Activated CD4-positive, alpha-beta T cell treated with anti-CD3 and anti-CD28 coated beads, Interleukin-2, amount 50 U/mL, for 4 hours (primary cell): ENCODE measurements at places on chromosomes 12 and 14.

DNA sequence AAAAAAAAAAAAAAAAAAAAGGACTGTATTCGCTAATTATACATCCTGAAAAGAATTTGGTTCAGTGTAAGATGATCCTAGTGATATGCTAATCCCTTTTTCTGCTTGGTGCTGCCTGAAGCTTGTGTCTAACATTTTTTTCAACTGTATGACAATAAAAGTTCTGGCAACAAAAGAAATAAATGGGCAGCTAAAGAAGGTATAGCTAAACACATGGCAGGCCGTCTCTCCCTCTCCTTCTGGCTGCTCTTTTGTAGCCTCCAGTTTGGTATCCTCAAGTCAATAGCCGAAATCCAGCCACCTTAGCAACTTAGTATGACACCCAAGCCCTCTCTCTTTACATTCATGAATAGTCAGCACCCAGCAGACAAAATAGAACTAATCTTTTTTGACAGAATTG lies 198.3 kb upstream of the OTX2 start:
- no peak for DNase-seq

DNA sequence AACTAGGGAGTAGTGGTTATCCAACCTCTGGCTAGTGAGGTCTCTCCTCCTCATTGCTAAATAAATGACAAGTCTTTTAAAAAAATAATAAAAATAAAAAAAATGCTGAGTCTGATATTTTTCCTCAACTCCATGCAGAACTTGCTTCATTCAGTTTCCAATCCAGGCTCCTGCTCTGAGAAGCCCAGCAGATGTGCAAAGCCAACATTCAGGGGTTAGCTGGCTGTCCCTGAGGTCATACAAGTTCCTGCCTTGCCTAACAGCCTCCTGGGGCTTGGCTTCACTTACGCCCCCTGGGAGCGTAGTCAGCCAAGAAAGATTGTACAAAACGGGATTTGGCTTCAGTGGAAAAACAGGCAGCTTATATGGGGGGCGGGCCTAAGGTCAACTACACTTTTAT lies 23.3 kb downstream of the RTRAF start:
- no peak for DNase-seq

DNA sequence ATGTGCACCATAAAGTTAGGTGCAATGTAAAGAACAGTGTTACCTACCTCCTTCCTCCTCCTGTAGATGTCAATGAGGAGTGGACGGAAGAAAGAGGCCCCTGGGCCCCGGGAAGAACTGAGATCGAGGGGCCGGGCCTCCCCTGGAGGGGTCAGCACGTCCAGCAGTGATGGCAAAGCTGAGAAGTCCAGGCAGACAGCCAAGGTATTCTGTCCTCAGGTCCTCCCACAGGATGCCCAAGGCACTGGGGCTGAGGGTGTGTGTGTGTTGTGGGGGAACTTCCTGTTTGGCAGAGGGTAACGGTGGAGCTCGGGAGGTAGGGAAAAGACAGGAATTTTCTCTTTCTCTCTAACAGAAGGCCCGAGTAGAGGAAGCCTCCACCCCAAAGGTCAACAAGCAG lies 6.4 kb downstream of the ATN1 start:
- no peak for DNase-seq

GRCh38 chr14:76695263-76695920 lies 65.9 kb upstream of the VASH1 start:
- no peak for DNase-seq

- DNase-seq = no peak
Observed at GRCh38 chr14:105146181-105146975, 22.2 kb downstream of the JAG2 start.

DNA sequence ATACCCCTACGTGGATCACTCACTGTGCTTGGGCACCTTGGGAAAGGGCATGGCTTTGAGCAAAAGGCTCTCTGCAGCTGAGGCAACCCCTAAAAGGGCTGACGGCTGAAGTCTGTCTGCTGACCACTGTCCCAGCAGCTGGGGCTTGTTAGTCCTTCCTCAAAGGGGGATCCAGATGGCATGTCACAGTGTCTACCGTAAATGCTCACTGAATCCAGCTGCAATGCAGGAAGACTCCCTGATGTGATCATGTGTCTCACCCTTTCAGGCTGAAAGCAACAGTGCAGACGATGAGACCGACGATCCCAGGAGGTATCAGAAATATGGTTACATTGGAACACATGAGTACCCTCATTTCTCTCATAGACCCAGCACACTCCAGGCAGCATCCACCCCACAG lies 12.4 kb downstream of the OAS1 start:
- no peak for DNase-seq

DNA sequence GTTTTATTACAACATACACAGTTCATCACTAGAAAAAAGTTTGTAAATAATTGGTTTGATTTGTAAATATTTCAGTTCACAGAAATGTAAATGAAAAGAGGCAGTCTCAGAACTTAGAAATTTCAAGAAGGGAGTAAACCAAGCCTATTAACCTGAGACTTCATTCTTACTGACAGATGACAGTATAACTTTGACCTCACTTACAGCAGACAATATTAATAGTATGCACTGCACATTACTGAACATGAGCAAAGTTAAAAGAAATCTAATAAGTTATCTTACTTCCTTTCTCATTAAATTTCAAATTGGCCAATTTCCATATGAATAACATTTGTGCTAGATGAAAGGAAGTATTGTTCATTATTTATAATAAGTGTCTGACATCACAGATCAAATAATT lies 235.8 kb downstream of the SLC6A15 start:
- no peak for DNase-seq

GRCh38 chr12:116558280-116559161 lies 660 bp upstream of the MAP1LC3B2 start:
- no peak for DNase-seq

DNA sequence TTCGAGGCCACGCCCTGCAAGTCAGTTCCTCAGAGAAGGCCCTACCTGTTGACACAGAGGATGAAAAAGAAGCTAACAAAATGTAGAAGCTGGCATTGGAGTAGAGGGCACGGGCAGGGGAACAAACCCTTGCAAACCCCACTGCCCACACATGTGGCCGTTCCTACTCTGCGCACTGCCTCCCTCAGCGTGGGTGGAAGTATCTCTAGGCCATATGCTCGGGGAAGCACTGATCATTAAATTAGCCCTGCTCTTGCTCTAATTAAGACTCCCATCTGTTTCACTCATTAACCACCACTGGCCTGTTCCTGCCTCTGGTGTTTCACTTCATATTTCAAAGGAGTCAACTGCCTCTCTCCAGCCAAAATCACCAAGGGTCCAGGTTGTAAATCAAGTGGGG lies 201.2 kb upstream of the SFSWAP start:
- no peak for DNase-seq

- no peak for DNase-seq
Observed at GRCh38 chr14:102754370-102755262, 22.6 kb upstream of the TRAF3 start.

DNA sequence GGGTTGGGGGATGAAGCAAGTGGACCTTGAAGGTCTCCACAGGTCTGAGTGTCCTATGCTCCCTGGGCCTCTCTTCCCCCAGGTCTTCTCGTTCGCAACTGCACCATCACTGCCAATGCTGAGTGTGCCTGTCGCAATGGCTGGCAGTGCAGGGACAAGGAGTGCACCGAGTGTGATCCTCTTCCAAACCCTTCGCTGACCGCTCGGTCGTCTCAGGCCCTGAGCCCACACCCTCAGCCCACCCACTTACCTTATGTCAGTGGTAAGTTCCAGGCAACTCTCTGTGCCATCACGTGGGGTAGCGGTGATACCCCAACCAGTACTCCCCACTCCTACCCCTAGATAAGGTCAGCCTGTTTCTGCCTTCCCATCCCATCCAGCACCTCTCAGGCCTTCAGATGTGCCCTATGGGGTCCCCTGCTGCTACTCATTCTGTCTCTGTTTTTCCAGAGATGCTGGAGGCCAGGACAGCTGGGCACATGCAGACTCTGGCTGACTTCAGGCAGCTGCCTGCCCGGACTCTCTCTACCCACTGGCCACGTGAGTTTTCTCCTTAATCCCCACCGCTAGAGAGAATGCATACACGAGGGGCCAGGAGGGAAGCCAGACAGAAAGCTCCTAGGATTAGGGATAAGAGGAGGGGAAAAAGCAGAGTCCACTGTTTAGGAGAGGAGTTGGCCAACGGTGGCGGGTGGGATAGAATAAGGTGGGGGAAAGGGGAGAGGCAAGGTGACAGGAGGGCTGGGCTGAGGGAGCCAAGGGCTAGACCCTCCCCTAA lies 1.6 kb upstream of the TAPBPL start:
- no peak for DNase-seq

GRCh38 chr12:39905152-39905551 lies 200.7 kb downstream of the SLC2A13 start:
- no peak for DNase-seq

GRCh38 chr12:4108803-4109345 lies 164.7 kb upstream of the CCND2 start:
- DNase-seq = no peak

DNA sequence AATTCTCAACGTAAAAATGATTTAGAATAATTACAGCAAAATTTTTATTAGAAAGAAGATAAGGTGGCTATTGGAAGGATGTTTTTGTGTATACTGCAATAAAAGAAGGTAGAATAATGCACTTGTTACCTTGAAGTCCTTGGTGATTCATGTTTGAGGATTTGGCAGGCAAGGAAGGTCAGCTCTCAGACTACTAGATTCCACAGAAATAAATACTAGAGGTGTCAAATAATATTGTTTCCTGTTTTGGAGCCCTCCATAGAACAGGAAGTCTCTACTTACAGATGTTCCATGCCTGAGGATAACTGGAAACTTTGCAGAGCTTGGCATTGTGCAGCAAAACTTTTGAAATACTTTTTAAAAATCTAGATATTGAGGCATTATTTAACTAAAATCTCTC lies 284.3 kb upstream of the SYT1 start:
- DNase-seq = no peak

DNA sequence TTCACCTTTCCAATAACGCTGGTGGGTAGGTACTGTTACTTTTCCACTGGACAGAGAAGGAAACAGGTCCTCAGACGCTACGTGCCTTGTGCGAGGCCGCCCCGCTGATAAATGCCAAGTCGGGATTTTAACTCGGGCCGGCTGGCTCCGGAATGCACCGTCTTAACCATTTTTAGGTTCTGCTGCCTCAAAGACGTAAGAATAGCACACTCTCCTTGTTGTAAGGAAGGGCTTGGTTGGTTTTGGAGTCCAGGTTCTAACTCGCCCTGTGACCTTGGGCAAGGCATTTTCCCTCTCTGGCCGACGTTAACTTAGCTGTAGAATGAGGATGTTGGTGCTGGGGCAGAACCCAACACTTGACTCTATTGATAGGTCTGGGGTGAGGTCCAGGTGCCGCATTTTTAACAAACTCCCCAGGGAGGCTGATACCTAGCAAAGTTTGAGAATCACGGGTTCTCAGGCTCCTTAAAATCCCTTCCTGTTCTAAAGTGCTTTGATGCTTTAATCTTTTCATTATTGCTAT lies 814 bp downstream of the ANKRD13A start:
- DNase-seq = no peak

- peak; percentile 36 for DNase-seq
Observed at GRCh38 chr12:121223292-121224285, 13.7 kb downstream of the P2RX4 start.

- DNase-seq = peak; percentile 27
Observed at GRCh38 chr14:77498120-77498979, at the start of gene ISM2. ISM2 (minus strand) TSS chr14:77498816; CDS start chr14:77498793, 23 bp downstream.

DNA sequence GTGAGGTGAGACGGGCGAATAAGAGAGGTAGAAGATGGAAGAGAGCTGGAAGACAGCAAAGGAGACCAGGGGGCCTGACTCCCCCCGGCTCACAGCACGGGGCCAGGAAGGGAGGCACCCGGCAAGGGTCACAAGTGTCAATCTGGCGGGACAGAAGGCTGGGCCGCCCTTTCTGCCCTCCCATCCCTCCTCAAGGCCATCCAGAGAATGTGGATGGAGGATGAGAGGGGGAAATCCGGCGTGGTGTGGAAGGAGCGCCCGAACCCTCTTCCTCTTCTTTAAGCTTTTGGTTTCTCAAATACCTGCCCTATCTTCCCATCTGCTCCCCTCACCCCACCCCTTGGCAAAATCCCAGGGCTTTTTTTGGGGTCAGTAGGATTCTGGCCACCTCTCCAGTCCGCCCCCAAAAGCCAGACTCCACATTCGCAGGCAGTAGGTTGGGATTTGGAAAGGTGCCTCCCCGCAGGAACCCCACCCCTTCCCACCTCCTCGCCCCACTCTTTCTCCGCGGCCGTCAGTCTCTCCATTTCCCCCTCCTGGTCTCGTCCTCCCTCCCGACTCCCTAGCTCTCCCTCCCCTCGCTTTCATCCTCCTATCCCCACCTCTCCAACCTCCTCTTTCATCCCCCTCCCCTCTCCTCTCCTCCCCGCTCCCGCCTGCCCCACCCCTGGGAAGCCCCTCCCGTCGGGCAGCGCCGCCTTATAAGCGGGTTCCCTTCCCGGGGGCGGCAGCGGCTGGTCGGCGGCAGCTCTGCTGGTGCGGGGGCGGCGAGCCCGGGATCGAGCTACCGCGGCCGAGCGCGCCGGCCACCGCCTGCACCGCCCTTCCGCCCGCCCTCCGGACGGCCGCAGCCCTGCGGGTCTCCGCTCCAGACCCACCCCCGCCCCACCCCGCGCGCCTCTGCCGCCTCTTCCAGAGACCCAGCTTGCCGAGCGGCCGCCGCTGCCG lies at the start of gene PTMS:
TSS of gene PTMS (plus strand) at position 730 of the 948 bp plus-strand sequence. CDS start 343 bp downstream, outside the sequence.
- DNase-seq = no peak

DNA sequence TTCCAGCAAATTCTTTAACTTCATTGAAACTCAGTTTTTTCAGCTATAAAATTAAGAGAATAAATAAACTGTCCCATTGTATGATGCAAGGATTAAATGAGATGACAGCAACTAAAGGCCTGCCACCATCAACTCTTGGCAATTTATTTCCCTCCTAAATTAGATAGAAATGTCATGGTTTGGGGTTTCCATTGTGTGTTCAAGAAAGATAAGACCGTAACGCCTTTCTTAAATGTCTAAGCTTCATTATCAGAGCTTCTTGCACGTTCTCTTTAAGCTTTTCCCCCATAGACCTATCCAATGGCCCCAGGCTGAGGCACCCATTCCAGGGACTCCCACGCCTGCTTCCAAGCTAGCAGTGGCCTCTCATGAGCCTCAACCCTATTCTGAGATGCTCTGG lies 281.9 kb downstream of the CACNA1C start:
- no peak for DNase-seq

- peak; percentile 59 for DNase-seq
Observed at GRCh38 chr12:49662998-49663843, 39.9 kb downstream of the PRPF40B start.

DNA sequence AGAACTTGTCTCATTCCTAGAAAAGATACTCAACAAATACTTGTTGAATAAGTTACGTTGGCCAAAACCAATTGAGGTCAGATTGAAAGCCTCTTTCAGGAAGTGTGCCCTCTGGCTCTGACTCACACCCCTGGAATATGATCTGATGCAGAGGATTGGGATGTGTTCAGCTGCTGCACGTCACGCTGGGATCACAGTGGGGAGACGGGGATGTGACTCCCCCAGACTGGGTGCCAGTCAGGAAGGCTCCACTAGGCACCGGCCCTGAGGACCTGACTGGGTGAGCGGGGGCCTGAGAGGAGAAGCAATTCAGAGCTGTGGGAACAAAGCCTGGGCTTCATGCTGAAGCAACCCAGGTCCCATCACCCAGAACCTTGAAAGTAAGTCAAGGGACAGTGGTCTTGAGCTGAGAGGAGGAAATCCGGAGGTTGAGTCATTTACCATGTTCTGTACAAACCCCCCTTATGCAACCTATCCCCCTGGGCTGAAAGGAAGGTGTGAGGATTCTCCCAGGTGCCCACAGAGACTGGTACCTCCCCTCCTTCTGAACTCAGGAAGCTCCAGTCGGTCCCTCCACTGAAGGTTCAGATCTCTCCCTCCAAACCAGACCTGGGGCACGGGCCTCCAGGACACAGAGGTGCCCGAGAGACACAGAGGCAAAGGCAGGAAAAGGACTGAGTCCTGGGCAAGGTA lies 3.9 kb downstream of the CEBPE start:
- DNase-seq = no peak
